AG09309 (cell line): ENCODE measurements at places on chromosomes 6 and 20.

- peak; percentile 97 for DNase-seq
Measured at GRCh38 chr6:137933696-137934095, 66.6 kb downstream of the TNFAIP3 start.

DNA sequence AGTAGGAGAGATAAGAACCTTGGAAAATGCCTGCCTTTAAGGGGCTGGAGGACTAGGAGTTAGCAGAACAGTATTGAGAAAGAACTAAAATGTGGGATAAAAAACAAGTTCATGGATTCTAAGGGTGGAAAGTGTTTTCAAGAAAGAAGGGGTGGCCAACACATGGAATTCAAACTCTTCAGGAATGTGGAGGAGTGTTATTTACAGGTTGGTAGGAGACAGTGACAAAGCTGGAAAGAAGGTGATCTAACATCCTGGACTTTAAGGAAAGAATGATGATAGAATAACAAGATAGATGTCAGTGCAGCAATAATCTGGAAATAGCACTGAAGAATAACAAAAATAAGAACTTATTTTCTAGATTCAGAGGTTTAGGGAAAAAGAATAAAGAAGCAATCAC, 54.0 kb upstream of the TNFRSF21 start:
- no peak for DNase-seq

GRCh38 chr6:14281811-14282660, 164.5 kb downstream of the CD83 start:
- no peak for DNase-seq

- DNase-seq: no peak
Measured at GRCh38 chr6:50333696-50334095, 284.0 kb upstream of the DEFB112 start.

DNA sequence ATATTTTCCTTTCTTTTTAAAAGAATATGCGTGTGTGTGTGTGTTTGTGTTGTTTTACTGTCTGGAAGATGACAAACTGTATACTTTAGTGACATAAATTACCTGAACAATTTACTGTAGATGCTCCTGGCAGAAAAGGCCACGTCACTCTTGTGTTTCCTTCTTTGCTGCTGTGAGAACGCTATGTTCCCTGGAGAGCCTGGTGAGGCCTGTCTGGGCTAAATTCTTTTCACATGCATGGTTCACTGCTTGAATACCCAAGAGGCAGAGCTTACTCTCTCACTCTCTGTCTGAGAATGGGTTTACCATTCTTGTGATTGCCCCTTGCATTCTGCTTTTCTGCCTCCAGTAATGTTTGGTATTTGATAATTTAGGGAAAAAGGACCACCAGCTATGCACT, 64.3 kb downstream of the EDN1 start:
- no peak for DNase-seq
